ENCODE measurements at places on chromosomes 6 and 20. TPM values are rescaled to one million over a fixed set of nuclear protein-coding genes. Genes with fewer than 3 reads are reported as not detected.

- peak; percentile 82 for DNase-seq
These were observed 204.1 kb upstream of the PREP start for GRCh38 chr6:105606831-105607463.

DNA sequence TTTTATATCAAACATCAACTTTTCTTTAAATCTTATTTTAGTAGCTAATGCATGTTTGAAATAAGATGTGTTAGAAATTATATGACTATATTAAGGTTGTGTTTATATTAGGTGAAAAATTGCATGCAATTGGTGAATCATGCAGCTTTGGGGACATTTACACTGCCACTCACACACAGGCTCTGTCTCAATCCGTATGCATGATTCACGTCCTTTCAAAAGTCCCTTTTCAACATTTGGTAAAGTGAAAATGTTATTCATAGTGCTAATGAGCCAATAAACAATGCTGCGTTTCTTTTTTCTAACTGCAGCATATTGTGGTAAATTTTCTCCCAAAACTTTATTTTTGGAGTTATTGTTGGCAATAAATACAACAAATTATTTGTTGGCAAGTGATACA lies 198.0 kb downstream of the FUT9 start:
- no peak for DNase-seq

ROS1 gene
- not detected for total RNA-seq

MYB gene
- total RNA-seq: 0.95 TPM
